Activated CD4-positive, alpha-beta T cell treated with anti-CD3 and anti-CD28 coated beads, Interleukin-2, amount 50 U/mL, for 48 hours (primary cell): ENCODE measurements at places on chromosomes 2 and 18.

DNA sequence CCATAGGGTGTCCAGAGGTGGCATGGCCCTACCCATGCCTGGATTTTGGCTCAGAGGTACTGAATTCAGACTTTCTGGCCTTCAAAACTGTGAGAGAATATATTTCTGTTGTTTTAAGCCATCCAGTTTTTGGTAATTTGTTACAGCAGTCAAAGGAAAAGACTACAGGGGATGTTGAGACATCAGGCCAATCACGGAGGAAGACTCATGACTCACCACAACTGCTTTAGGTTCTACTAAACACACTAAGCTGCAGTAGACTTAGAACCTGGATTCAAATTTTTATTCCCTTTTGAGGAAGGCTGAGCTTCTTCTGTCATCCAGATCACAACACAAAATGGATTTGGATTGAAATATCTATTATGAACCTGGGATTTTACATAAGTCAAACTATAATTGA, 12.0 kb upstream of the C2orf66 start:
- DNase-seq: no peak

GRCh38 chr2:96954011-96954846, 32.2 kb downstream of the FAM178B start:
- DNase-seq: no peak

DNA sequence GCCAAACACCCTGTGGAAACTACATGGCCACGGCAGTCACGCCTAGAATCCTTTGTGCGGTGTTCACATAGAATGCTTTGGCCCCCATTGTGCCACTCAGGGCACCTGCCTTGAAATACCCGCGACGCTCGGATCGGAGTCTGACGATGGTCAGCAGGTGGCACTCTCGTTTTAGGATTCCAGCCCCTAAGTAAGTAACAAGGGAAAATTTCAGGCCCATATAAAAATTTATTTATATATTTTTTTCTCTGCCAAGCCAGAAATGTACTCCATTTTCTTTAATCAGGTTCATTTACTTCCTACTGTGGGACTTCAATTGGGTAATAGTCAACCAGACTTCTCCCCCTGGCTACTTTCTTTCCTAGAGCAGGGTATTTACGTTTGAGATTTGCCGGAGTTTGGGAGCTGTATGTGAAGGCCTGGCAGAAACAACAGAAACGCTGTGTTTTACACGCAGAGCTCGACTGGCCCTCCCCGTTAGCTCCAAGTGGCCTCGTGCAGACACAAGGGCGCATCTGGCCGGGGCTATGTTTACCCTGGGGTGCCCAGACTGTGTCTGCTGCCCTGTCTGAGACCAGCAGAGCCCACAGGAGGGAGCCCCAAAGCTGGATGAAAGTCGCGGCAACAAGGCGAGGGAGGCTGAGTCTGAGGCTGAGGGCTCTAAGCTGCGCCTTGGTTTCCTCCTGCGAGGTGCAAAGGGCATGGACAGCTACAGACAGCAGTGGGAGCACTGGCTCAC, 41.6 kb downstream of the LRRC30 start:
- DNase-seq: no peak

GRCh38 chr2:10407841-10408648, 40.1 kb downstream of the ODC1 start:
- peak; percentile 72 for DNase-seq

- DNase-seq: no peak
Measured at GRCh38 chr2:27763907-27764267, 7.6 kb upstream of the MRPL33 start.

- peak; percentile 79 for DNase-seq
Measured at GRCh38 chr18:13464432-13465123, 246.0 kb downstream of the LDLRAD4 start.

DNA sequence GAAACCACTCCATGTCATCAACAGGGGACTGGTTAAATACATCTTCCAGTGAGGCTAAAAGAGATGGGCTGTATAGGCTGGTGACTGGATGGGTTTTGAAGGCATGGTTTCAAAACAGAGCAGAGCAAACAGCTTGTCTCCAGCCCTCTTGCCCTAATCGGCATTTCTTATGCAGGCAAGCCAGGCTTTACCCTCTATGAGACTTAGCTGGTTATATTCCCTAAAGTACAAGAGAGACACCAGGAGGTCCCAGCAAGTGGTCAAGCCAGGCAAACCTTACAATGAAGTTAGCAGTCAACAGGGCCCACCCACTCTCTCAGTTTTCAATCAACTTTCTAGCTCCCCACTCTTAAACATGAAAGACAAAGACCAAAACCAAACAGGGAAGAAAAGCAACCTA, 19.0 kb downstream of the OSBPL1A start:
- no peak for DNase-seq

DNA sequence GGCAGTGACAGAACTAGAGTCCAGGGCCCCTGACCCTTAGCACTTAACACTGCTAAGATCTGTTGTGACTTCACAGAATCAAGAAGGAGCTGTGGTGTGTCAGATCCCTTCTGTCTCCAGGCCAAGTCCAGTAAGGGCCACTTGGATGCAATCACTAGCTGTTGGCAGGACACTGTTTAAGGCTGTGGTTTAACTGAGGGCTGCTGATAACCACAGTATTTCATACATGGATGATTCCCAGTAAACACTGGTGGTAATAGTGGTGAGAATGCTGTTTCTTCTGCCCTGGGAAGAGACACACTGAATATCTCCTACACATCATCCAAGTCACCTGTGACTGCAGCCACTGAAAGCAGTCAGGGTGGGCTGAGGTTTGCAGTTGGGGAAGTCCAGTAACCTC, 77.7 kb upstream of the FBXO11 start:
- no peak for DNase-seq

DNA sequence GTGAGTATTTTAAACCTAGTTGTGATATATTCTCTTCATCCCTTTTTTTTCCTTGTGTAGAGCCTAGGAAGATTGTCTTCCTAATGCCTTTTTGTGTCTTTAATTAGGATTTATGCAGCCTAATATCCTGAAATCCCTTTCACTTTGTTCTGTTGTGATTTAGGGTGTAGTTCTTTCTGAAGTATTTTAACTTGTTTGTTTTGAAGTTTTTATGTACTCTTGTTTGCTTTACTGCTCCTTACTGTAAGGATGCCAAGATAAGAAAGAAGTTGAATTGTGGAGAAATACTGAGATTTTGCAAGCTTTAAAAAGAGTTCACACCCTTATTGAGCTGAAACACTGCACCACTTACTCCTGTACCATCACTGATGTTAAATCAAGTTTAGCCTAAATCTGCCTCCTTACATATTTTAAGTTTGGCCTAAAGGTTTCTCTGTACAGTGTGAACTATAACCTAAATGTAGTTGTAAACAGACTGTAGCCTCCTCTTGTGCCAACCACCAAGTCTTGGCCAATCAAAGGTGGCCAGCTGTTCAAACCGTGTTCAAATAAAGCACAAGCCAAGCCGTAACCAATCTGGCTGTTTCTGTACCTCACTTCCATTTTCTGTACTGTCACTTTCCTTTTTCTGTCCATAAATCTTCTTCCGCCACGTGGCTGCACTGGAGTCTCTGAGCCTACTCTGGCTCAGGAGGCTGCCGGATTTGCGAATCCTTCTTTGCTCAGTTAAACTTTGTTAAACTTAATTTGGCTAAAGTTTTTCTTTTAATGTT, 17.7 kb upstream of the ACOXL start:
- no peak for DNase-seq

- no peak for DNase-seq
Measured at GRCh38 chr2:52473526-52473925, 1294.1 kb upstream of the CHAC2 start.

GRCh38 chr18:59899298-59900221, at the start of gene PMAIP1:
PMAIP1 (plus strand) TSS chr18:59899996; CDS start chr18:59900178, 182 bp downstream.
- DNase-seq: peak; percentile 91

DNA sequence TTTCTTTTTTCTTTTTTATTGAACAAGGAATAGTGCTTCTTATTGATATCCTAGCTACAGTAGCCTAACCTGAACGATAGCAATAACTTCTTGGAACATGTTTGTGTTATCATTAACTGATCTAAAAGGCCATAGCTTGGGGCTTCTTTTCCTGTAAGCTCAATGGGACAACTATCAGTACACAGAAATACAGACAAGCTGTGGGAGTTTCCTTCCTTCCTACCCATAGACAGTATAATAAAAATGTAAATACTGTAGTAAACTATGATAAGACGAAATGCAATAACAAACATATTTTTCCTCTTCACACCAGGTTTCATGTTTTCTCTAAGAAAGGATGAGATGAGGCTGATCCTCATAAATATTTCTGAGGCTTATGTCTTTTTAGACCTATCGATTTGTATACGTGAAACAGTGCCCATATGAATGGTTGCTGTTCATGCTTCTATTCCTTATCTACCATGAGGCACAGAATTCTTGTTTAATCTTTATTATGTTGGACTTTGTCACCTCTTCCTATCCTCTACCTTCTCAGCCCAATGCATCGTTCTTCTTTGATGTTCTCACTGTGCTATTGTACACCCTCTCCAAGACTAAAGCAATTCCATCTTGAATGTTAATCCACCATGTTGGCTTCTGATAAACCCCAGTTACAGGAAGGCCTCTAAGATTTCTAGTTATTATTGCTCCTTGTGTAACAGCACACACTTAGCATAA, 361.4 kb downstream of the DCC start:
- no peak for DNase-seq

DNA sequence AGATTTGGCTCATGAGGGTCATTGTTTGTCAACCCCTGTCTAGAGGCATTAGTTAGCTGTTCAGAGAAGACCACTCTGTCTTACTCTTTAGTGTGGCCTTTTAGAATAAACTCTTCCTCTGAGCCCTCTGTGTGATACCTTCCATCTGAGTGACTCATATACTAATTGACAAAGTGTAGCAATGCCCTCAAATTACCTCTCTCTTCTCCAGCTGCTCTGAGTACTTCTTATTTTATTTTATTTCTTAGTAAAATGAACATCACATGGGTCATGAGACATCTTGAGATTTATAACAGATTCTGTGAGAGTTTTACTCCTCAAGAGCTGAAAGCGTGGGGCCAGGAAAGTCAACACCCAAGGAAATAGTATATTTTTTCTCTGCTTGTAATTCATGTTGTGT, 67.4 kb downstream of the KCTD18 start:
- no peak for DNase-seq

DNA sequence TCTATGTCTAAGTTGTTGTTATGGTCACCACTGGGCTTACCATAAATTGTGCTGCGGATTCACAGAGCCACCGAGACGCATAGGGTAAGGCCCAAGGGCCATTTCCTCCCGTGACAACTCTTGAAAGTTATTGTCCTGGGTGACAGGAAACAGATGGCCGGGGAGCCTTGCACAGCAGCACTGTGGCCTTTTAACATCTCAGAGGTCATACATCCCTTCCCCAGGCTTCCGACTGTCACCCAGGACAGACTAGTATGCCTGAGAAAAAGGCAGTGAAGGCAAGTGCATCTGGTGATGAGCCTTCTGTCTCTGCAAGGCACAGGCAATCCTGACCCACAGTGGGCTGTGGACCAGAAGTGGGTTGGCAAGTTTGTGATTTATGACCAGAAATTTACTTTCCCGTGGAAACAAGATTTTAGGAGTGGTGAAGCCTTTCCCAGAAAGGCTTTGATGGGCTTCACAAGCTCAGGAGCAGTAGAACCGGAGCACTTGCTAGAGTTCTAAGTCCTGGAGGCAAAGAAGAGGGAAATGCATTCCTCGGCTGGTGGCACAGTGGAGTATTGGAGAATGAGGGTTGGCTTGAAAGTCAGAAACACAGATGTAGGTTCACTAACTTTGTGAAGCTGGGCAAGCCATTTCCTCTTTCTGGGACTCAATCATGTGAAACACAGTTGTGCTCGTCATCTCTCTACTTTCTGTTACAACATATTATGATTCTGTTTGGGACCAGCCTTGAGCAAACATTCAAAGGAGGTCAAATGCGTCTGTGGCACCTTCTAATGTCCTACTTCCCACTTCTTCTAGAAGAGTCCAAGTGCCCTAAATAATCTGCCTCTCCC, 2.0 kb upstream of the CAPN14 start:
- no peak for DNase-seq

DNA sequence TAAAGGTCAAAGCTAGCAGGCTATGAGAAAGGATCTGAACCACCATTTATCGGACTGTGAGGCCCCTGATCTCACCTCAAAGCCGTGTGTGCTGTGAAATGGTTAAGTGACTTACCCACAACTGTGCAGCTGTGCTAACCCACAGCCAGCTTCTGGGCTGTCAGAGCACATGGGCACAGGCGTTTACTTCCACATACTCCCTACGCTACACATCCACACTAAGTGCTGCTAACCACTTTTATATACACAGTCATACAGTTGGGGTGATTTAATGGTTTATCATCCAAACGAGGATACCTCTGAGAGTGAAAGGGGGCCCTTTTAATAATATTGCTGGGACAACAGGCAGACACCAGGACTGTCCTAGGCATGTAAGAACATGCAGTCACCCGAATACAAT, 37.3 kb downstream of the CYRIA start:
- no peak for DNase-seq

GRCh38 chr2:238240757-238241711, 1.2 kb upstream of the HES6 start:
- no peak for DNase-seq

GRCh38 chr2:112065966-112066365, 10.9 kb downstream of the TMEM87B start:
- no peak for DNase-seq

DNA sequence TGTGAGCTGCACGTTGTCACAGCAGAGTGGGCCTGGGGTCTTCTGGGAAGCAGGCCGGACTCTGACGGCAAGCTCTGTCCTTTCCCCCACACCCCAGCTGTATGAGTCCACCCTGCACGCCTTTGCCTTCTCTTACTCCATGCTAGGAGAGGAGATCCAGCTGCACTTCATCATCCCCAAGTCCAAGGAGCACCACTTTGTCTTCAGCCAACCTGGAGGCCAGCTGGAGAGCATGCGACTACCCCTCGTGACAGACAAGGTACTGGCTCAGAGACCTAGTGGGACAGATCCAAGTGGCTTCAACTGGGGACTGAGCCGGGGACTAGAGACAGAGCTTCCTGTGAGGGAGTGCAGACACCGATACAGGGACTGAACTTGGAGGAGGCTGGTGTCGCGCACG, 40.1 kb downstream of the NTSR2 start:
- no peak for DNase-seq

DNA sequence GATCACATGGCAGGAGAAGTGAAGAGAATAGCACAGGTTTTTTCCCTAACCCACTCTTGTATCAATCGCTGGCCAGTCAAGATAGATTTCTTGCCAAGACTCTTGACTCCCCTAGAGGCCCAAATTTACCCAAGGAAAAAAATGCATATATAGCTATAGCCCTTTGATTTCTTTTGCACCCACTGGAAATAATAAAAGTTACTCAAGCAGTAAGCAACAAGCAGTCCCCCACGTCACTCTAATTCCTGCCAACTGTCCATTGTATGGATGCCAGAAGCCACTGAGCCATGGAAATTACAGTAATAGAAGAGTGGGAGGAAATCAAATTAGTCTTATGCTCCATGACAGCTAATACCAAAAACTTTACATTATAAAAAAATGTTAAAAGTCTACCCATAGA, 125.3 kb upstream of the SLC39A10 start:
- no peak for DNase-seq
